SK-N-SH treated with all-trans-retinoic acid at 6 μM for 48 hours (cell line): ENCODE measurements at places on chromosomes 5 and 9.

DNA sequence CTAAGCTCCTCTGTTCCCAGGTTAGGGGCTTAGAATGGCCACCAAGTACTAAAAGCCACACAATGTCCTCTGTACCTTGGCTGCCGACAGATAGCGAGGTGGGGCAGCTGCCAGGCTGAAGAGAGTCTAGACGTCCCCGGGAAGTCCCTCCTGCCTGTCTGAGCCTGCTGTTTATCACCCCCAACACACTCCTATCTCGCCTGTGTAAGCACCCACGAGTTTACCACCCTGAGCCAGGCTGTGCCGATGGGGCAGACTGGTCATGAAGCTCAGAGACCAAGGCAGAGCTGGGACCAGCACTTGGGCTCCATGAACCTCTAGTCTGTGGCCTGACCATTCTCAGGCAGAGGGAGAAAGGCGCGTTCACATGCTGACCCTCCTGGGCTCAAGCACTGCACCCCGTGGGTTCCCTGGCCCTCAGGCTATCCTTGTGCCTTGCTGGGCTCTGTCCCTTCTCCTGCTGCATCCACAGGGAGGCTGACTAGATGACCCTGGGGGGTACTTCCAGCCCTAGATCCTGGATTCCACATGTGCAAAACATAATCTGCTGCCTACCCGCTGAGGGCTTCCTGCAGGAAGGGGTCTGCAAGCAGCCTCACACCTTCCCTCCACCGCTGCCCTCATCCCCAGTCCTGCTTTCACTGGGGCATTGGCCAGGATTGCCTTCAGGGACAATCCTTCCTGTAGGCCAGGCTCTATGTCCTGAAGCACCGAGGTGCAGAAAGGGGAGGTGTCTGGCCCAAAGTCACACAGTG is 18.6 kb upstream of the SLC25A51 start:
- ATAC-seq: no peak

- ATAC-seq: no peak
These were observed 31.2 kb downstream of the ZNF618 start for GRCh38 chr9:113907282-113907681.

DNA sequence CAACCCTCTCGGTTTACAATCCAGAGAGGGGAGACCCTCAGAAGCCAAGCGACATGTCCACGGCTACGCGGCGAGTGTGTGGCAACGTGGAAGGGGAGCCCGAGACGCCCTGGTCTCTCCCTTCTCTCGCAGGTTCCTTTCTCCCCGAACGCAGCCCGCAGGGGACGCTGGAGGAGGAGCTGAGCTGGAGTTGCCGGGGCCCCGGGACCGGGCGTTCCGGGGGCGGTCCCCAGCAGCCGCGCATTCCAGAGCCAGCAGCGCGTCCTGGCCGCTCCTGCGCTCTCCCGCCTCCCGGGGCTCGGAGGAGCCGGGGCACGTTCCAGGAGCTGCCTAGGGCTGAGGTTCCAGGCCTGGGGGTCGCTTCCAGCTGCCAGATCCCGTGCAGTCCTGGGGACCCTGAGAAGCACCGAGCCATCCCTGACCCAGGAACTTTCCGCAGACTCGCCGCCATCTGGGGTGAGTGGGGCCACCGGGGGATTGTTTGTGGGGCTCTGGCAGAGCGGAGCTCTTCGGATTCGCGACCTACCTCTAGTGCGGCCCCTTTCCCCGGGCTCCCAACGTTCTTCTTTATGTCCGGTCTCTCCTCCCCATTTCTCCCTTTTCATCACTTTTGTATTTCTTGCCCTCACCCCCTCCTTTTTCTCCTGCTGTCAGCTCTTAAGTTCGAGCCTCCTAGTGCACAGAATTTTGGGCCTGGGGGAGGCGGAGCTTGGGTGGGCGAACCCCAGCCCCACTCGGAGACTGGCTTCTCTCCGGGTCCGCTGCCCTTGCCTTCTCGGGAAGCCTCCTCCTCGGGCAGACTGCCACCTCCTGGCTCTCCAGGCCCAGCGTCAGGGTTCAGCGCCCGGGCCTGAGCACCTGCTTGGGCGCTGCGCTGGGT is at the start of gene SMIM3:
Gene SMIM3 (plus strand): TSS at position 241 of the 880 bp plus-strand sequence. CDS start 16,684 bp downstream, outside the sequence.
- ATAC-seq: peak; percentile 86

DNA sequence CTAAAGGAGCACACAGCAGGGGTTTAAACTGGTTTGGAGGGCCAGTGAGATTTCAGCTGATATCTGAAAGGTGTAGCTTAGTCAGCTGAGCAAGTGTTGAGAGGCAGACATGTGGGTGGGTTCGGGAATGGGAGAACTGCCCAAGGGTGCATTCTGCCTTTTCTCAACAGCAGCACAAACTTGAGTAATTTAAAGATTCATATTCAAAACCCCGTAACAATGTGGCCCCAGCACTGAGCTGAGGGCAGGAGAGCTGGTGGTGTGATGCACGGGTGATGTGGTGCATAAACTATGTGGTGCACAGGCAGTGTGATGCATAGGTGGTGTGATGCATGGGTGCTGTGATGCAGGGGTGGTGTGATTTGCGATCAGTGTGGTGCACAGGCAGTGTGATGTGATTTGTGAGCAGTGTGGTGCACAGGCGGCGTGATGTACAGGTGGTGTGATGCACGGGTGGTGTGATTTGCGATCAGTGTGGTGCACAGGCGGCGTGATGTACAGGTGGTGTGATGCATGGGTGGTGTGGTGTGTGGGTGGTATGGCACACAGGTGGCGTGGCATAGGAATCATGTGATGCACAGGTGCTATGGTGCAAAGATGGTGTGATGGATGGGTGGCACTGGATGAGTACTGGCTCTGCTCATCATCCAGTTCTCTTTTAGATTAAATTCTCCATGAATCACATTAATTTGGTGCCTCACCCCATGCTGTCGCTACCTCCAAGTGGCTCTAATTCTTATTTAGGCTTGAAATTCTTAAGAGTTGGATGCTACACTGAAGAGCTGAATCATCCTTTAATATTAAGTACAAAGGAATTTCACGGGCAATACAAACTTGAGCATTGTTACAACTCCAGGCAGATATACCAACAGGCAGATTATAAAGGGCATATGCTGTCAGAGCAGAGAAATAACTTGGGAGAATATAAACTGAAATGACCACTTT is 53.6 kb downstream of the DAP start:
- ATAC-seq: peak; percentile 19; the same call in 2 of the 3 replicates

DNA sequence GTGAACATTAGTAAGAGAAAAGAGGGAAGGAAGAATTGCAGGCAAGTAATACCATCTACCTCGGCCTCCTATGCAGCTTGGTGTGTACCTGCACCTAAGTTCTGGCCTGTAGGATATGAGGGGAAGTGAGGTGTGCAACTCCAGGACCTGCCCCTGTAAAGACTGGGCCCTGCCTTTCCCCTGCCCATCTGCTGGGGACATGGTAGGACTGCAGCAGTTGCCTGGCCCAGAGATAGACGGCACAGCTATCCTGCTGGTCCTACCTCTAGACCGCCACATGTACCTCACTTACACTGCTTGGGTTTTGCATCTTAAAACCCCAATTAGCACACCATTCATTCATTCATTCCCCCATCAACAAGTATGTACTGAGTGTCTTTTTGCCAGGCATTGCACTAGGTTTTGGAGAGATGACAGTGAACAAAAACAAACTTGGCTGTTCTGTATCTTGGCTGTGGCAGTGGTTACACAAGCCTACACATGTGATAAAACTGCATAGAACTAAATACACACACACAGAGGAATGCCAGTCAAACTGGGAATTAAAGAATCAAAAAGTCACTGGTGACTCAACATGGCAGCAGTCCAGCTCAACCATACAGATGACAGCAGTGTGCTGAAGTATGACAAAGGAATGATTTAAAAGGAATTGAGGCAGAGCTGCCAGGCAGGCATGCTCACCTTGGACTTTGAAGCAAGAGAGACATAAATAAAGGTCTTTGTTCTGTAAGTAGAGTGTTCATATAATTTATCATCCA is 23.3 kb upstream of the MGAT1 start:
- ATAC-seq: peak; percentile 31; the same call in 2 of the 3 replicates

DNA sequence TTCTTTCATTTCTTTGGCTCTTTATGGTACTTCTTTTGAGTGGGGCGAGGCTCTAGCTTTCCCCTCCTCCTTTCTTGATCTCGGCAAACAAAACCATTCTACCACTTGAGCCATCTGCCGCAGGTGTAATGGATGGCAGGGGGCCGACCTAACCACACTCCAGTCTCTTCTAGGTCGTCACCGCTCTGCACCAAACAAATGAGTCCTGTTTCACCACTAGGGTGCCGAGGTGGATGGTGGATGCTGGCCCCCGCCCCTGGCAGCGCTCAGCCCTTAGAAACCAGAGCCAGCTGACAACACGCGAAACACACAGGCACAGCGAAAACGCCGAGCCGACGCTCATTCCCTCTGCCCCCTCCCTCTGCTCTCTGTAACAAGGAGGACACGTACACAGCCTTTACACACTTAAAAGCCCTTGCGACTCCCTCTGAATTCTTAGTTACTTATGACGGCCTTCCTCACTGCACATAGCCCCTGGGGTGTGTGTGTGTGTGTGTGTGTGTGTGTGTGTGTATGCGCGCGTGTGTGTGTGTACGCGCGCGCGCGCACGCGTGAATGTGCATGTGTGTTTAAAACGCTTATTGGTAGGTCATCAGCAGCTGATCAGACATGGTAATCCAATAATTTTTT is 199.4 kb downstream of the MEF2C start:
- ATAC-seq: peak; percentile 42
